ENCODE measurements at places on chromosomes 4 and X.

DNA sequence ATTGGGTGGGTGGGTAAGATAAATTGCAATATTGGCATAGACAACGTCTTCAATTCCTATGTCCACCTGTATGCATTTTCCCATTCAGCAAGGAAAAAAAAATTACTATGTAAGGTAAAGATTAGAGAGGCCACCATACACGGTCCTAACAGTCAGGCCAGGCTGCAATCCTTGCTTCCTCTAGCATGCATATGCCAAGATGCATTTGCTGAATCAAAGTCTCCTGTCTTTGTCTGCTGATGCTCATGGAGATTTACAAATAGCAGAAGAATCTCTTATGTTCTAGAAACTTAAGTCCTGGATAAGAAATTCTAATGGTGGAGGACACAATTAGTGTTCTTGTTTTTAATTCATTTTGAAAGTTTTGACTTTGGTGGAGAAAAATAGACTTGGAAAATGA, 206.8 kb downstream of the PDGFC start:
- no peak for DNase-seq

DNA sequence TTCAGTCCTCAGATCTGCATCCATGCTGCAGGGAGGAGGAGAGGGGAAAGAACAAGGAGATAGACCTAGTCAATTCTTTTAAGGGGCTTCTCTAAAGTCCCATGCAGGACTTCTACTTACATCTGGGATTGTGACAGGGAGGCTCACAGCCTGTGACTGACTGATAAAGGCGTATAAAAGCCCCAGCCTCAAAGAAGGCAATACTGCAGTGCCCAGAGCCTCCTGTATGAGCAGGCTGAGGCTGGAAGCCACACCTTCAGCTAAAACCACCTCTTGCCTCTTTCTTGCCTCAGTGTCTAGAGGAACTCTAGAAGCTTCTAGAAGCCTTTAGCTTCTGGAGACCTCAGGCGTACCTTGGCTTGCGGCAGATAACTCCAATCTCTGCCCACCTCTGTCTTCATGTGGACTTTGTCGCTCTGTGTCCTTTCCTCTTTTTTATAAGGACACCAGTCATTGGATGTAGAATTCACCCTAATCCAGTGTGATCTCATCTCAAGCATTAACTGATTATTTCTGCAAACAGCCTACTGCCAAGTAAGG, 6.0 kb upstream of the ZCCHC4 start:
- no peak for DNase-seq

DNA sequence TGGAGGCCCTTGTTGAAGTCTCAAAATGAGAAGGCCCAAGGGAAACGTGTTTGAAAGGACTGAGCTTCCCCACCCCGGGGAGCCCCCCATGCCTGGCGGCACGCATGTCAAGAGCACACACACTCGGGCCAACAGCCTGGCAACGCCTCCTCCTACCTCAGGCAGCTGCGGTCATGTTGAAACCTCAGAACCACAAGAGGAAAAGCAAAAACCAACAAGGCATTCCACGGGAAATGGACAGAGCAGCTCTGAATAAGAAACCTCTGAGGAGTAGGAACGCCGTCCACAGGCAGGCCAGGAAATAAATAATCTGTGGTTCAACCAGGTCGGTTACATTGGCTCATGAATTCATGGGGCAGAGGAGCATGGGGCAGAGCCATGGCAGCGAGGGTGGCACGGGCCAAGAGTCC, 95.7 kb upstream of the AFAP1 start:
- DNase-seq: peak; percentile 45

DNA sequence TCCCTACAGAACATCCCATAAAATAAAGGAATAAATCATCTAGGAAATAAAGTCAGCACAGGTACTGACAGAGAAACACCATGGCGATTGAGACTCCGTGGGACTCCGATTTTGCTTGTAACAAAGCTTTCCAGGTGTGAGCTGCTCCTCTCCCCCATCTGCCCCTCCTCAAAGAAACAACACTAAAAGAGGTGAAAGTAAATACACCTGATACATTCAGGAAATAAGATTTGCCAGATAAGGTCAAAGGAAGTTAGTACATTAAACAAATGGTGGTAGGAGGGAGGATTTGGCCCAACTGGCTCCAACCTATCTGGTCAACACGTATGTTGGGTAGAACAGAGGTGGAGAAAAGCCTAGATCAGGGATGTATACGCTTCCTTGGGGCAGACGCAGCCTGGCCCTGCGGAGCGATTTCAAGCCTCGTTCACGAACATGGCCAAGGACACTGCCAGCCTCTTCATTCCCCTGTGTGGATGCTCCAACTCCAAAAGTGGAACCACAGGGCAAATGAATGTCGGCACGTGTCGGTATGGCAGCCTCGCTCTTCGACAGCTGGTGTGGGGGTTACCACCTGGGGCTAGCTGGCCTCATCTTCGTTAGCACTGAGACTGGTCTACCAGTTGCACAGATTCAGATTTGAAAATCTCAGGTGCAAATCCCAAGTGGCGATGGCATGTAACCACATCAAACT, 162.5 kb downstream of the AFAP1 start:
- no peak for DNase-seq

DNA sequence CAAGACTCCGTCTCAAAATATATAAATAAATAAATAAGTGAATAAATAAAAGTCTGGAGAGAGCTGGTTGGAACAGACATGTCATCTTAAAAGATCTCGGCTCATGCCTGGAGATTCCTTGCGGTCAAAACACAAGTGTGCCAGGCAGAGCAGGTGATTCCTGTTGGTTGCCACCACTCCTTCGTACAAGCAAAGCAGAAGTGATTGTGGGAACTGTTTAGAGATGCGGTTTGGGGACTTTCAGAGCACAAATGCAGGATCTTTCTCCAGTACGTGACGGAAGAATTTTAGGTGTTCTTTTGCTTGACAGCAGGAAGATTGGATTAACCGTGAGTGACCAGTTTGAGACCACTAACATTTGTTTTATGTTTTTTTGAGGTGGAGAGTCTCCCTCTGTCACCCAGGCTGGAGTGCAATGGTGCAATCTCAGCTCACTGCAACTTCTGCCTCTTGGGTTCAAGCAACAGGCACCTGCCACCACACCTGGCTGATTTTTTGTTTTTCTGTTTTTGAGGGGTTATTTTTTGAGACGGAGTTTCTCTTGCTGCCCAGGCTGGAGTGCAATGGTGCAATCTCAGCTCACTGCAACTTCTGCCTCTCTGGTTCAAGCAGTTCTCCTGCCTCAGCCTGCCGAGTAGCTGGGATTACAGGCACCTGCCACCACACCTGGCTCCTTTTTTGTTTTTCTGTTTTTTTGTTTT, 2.8 kb upstream of the CRLF2 start:
- no peak for DNase-seq

- DNase-seq: no peak
Observed at GRCh38 chrX:96692454-96692853, 7.8 kb downstream of the DIAPH2 start.

Data from HS-5 (cell line).